ENCODE measurements at places on chromosomes 12 and 14. TPM values are rescaled to one million over a fixed set of nuclear protein-coding genes. Genes with fewer than 3 reads are reported as not detected.

CIDEB gene
- 0.51 TPM for total RNA-seq

RNF34 gene
- 79.4 TPM for total RNA-seq

MYH7 gene
- total RNA-seq = not detected

SDR9C7 gene
- not detected for total RNA-seq

POTEG gene
- not detected for total RNA-seq

JPH4 gene
- not detected for total RNA-seq

ABHD12B gene
- under 0.01 TPM for total RNA-seq

BEST3 gene
- not detected for total RNA-seq

GALNT9 gene
- 0.51 TPM for total RNA-seq

FAIM2 gene
- 3.6 TPM for total RNA-seq

NYNRIN gene
- total RNA-seq = 8.2 TPM

RAN gene
- total RNA-seq = 409 TPM

NIN gene
- 37.5 TPM for total RNA-seq

GPR162 gene
- 11.8 TPM for total RNA-seq

GPR65 gene
- total RNA-seq = 0.17 TPM

SERPINA12 gene
- not detected for total RNA-seq

TPPP2 gene
- total RNA-seq = not detected

CACNA2D4 gene
- total RNA-seq = 0.99 TPM

LHX5 gene
- not detected for total RNA-seq

YAF2 gene
- total RNA-seq = 9.0 TPM

GPRC5D gene
- not detected for total RNA-seq

DIABLO gene
- total RNA-seq = 70.6 TPM

FAM161B gene
- 5.3 TPM for total RNA-seq

All from fibroblast of lung (primary cell).